ENCODE measurements at places on chromosomes 5 and 9.

- no peak for DNase-seq
Observed at GRCh38 chr5:18483451-18483850, 849.2 kb downstream of the TAF11L14 start.

- no peak for DNase-seq
Observed at GRCh38 chr5:172858511-172858989, 24.5 kb downstream of the ERGIC1 start.

DNA sequence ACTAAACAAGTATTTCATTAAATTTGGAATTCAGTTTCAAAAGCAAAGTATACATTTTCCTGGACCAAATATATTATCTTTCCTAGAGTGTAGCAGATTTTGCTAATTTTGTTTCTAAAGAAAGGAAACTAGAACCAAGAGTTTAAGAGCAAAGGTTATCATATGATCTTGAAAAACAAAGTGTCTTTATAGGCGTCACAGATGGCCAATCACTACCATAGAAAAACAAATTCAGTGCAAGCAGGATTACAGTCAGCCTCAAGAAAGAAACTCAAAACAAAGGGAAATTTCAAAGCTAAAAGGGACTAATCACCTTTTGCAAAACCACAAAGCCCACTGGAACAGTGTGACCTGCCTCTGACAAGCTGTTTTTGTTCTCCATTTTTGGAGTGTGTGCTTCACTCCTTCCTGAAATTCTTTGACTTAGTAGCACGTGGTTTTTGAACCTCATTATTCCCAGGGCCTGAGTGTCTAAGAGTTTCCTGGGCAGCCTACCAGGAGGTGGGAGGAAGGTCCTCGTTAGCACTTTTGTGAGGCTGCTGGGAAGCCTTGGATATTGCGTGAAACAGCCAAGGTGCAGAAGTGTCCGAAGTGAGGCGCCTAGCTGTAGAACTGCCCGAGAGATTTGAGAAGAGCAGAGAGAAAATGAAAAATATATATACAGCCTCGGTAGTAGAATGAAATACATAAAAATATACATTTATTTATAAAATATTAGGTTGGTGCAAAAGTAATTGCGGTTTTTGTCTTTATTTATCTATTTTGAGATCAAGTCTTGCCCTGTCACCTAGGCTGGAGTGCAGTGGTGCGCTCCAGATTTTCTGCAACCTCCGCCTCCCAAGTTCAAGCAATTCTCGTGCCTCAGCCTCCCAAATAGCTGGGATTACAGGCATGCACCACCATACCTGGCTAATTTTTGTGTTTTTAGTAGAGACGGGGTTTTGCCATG, 246.1 kb downstream of the MARCHF11 start:
- no peak for DNase-seq

- DNase-seq, result no peak
Observed at GRCh38 chr9:76018761-76019160, 128.3 kb downstream of the PCSK5 start.

DNA sequence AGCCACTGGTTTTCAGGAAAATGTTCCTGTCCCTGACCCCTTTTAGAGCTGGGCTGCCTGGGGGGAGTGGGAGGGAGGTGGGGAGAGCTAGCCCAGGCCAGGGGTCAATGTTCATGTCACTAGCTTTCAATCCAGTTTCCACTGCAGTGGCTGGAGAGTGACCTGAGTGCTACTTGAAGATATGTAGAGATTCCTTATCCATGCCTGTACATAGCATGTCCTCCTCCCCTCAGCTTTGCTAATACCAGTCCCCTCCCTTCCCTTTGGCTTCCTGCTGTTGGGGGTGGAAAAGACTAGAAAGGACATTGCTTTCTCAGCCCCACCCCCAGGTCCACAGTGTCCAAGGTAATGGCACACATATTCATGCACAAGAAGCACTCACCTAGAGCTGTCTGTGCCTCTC, 7.8 kb downstream of the DNAJB5 start:
- DNase-seq, result no peak

- DNase-seq, result peak; percentile 23
Observed at GRCh38 chr5:147912011-147912410, 5.7 kb upstream of the C5orf46 start.

DNA sequence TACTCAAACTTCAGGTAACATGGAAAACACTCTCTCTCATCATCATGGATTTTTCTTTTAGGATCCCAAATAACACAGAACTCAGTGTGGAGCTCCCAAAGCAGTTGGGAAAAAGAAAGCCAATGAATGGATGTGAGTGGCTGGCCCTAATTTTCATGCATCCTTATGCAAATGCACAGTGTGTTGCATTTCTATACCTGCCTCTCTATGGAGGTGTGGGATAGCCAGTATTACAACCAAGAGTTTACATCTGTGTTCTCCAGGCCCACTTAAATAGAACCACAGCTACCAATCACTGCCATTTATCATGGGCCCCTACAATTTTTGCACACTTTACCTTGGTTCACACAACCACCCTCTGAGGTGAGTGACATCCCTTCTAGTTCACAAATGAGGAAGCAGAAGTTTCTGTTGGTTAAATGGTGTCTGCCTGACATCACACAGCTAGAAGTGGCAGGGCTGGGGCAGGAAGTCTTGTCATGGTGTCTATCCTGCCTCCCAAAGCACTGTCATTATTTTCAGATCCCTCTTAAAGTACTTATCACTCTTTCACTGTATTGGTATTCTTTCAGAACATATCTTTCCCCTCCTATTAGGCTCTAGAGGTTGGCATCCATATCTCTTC, 17.3 kb downstream of the MAMDC2 start:
- DNase-seq, result no peak

DNA sequence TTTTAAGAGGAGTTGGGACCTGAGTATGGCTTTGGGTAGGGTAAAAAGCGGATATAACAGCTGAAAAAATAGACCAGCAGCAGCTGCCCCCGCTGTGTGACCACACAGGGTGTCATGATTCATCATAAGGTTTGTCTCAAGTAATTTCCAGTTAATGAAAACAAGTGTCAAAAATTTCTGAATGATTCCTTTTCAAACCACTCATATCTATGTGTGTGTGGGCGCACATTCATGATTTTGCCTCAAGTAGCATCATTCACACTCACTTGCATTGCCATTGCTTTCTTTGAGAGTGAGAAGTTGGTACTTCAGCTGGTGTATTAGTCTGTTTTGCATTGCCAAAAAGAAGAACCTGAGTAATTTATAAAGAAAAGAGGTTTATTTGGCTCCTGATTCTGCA, 12.1 kb upstream of the TNFAIP8 start:
- DNase-seq, result no peak

- DNase-seq, result no peak
Observed at GRCh38 chr5:14773588-14773987, 98.0 kb downstream of the ANKH start.

- no peak for DNase-seq
Observed at GRCh38 chr5:73312146-73312871, 136.3 kb downstream of the FOXD1 start.

GRCh38 chr9:87641067-87641466, 84.9 kb upstream of the CTSL start:
- no peak for DNase-seq

DNA sequence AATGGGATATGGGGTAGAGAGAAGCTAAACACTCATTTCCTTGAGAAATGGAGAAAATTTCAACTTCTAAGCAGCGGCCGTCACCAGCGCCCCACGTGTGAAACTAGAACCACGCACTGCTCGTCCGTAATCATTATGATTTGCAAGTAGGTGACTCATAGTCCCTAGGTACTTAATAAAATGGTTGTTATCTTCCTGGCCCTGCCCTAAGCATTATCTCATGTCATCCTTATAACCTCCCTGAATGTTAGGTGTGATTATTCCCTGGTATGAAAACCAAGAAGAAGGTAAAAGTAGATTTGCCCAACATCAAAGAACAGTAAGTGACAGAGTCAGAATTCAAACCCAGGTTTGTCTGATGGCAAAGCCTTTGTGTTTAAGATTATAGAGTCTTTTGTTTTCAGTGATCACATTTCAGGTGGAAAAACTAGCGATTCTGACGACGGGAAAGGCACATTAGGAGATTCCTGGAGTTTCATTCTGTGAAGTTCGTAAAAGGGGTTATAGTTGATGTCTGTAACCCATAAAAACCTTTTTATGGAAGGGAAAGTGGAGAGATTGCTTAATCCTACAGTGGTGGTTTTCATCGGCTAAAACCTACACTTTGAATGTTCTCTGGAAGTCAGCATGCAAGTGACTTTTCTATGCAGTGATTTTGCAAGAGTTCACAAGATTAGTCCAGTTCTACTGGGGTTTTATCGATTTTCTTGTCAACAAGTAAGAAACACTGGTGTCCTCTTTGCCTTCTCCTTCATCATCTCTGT, 202.9 kb upstream of the WWC1 start:
- no peak for DNase-seq

GRCh38 chr5:58231041-58231440, 228.8 kb downstream of the PLK2 start:
- DNase-seq, result no peak

- peak; percentile 81 for DNase-seq
Observed at GRCh38 chr5:151903243-151903653, 21.4 kb downstream of the GLRA1 start.

DNA sequence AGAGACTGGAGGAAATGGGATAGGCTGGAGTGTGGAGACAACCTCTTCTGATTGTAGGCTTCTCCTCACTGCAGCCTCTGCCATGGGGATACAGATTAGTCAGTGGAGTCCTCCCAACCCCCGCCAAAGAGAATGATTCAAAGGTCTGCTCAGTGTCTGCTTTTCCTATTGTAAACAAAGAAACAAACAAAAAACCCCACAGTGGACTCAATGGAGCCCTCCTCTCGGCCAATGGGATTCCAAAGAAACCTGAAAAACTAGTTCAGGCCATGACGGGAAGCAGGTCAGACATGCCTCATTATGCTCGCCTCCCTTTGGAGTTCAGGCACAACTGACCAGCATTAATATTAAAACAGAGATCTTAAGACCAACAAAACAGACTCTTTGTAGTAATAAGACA, 85.8 kb downstream of the SEC61B start:
- DNase-seq, result no peak

- peak; percentile 12 for DNase-seq
Observed at GRCh38 chr5:34919077-34919476, 3.6 kb downstream of the BRIX1 start.

GRCh38 chr5:78503958-78504653, 143.7 kb downstream of the SCAMP1 start:
- DNase-seq, result no peak

DNA sequence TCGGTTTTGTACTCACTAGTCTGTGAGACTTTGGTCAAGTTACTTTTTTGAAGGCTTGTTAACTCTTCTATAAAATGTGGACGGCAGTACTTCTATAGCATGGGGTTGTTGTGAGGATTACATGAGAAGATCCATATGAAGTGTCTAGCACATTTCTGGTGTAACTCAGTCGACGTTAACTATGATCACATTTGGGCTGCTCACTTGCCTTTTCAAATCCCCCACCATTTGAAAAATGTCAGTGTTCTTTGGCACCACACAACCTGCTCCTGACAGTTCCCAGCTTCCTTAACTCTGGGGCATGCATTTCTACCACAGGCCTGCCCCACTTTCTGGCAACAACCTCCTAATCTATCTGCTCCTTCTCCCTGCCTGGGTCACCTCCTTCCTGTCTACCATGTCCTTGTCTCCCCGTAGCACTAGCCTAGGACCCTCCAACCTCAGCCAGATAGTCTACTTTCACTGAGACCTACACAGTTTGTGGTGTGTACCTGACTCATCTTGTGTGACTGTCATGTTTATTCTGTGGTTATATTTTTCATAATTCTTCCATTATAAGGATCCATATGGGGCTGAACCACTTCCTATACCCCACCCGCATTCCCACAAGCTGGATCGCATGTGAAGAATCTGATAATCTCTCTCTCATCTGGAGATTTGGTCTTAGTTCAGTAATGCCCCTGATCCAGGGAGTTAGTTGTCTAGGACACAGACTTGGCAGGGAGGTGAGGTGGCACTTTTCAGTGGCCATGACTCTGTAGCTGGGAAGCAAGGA, 30.2 kb upstream of the BASP1 start:
- no peak for DNase-seq

DNA sequence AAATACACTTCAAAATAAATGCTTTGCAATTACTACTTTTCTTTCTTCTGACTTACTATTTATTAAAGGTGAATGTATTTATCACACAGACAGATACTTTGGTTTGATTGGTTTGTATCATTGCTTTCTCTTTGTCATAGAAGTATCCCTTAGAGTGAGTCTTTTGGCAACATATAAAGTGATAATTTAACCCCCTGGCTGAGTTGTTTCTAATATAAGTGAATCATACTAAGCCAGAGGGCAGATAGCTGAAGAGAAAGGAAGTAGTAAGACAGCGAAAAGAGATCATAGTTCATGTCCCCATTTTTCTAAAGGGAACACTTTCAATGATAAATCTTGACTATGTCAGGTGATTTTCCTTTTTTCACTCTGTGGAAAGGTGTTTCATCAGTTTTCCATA, 38.6 kb downstream of the CAMK4 start:
- no peak for DNase-seq

DNA sequence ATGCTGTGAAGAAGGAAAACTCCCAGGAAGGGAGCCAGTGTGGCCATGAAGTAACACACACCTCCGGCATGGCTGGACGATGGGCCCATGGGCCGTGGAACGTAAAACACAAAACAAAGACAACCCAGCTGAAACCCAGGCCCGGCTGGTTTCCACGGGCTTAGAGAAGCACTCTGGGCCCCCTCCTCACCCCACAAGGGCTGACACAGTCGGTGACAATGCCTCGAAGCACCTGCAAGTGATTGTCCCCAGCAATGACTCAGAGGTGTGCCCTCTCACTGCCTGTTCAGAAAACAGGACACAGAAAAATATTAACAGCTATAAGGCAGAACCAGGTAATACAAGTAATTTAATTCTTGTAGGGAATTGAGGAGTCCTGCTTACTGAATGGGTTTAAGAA, 135.3 kb downstream of the ROR2 start:
- no peak for DNase-seq

DNA sequence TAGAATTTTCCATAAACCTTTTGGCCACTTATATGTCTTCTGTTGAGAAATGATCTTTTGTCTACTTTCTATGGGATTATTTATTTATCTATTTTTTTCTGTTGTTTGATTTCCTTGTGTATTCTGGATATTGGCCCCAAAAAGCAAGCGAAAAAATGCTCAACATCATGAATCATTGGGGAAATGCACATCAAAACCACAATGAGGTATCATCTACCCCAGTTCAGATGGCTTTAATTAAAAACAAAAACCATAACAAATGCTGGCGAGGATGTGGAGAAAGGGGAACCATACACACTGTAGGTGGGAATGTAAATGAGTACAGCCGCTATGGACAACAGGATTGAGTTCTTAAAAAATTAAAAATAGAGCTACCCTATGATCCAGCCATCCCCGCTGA, 125.0 kb upstream of the LPCAT1 start:
- DNase-seq, result no peak

All from A673 (cell line).